ENCODE measurements at places on chromosomes 13 and 19.

- no peak for DNase-seq
These were observed 2.2 kb upstream of the COX6B1 start for GRCh38 chr19:35645680-35646511.

- no peak for DNase-seq
These were observed 822.9 kb upstream of the PRR20A start for GRCh38 chr13:56317841-56318240.

GRCh38 chr13:80399340-80400163, 58.6 kb upstream of the SPRY2 start:
- DNase-seq, result no peak

DNA sequence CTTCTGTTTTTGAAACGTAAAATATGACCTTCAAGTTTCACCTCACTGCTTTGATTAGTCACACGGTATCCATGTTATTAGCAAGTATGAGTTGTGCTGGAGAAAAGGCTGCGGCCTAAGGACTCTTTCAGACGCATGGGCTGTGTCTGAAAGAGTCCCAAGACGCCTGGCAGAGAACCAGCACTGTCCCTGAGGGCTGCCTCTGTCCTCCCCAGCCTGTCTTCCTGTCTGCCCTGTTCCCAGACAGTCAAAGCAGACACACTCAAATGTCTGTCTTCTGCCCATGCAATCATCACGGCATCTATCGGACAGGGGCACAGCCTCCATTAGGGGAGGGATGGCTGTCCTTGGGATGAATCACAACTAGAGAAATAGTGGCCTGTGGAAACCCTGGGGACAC, 65.5 kb downstream of the DPY19L3 start:
- DNase-seq, result no peak

- DNase-seq, result no peak
These were observed 506 bp upstream of the AP1M1 start for GRCh38 chr19:16197188-16197621.

- peak; percentile 80 for DNase-seq
These were observed 120.7 kb upstream of the VSTM2B start for GRCh38 chr19:29404951-29405727.

GRCh38 chr13:73714522-73714921, 419.7 kb downstream of the KLF12 start:
- DNase-seq, result no peak

- DNase-seq, result no peak
These were observed 14.5 kb downstream of the IPO5 start for GRCh38 chr13:97967948-97968347.

DNA sequence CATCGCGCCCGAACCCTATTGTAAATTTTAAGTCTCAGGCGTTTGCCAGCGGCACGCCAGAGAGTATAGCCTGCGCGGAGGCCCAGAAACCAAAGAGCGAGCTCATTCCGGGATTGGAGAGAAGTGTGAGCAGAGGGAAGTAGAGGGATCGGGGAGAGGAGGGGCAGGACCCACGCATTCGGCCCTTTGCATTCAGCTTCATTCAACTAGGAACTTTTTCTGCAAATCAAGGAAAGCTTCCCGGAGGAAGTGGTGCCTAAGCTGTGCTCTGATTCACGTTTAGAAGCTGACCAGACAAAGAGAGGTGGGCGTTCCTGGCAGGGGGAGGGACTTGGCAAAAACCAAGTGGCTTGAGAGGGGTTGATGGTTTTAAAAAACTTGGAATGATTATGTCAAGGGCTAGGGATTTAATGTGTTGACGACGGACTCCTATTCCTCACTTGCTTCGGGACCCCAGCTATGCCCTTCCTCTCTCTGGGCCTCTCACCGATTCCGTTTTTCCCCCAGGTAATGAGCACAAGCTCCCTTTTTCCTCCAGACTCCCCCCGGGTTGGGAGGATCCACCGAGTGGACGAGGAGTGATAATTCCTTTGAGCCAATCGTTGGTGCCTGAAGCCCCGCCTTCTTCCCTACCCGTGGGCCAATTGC, 811 bp upstream of the PRMT1 start:
- peak; percentile 80 for DNase-seq

GRCh38 chr13:65911546-65912193, 1318.5 kb downstream of the PCDH9 start:
- DNase-seq, result no peak

- DNase-seq, result no peak
These were observed 4.2 kb upstream of the OR7G3 start for GRCh38 chr19:9130965-9131364.

DNA sequence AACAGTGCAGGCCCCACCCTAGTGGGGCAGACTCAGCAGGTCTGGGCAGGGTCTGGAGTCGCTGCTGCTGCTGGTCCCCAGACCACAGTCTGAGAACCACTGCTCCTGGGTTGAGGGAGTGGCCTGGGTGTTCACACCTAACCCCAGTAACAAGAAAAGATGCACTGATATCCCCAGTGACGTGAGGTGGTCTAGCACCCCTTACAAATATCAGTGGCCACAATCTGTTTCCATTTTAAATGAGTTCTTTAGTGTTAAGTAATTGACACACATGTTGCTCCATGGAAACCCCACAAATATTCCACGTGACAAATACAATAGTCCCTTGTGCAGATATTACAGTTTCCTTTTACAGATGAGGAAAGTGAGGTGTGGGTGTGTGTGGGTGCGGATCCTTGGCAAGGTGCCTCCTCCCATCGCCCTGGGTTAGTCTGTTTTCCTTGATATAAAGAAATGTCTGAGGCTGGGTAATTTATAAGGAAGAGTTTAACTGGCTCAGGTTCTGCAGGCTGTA, 96.3 kb upstream of the GPR183 start:
- DNase-seq, result no peak

DNA sequence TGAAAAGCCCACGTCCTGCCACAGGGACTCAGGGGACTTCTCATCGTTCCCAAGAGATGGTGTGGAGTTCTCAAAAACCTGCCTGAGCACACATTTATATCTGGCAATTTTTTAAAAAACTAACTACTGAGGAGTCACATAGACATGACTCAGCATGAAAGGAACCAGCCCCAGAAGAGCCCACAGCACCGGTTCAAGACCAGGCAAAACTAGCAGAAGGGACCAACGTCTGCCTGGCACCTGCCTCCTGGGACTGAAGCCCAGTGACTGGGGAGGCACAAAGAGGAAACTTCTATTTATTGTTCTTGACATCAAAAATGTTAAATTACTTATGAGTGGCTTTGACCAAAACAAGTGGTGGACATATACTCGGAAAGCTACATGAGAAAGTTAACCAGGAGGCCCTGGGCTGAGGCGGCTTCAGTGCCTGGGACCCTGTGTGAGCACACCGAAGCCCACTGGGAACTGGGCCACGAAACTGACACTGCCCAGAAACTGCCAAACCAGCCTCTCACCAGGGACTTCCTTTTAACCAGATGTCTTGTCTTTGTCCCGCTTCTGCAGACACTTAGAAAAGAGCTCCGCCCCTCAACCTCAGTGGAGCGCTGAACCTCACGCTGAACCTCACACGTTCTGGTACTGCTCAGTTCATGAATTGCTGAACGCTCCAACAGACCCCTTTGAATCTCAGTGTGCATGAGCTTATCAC, 25.7 kb downstream of the C13orf46 start:
- no peak for DNase-seq

DNA sequence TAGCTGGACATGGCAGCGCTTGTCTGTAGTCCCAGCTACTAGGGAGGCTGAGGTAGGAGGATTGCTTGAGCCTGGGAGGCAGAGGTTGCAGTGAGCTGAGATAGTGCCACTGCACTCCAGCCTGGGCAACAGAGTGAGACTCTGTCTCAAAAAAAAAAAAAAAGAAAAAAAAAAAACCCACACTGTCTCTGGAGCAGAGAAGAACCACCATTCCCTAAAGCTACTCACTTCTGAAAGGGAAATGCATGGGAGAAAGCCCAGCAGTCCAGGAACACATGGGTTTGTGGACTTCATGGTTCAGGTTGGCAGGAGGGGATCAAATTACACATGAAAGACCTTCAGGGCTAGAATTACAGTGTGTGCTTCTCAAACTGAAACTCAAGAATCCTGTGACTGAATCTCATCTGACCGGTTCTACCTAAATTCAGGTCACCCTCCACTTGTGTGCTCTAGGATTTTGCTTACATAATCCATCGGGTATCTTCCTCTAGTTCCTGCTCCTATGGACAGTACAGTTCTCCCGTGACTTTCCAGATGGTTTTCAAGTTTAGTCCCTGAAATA, 30.2 kb upstream of the CPB2 start:
- DNase-seq, result no peak

- no peak for DNase-seq
These were observed 53.3 kb upstream of the POSTN start for GRCh38 chr13:37651891-37652290.

DNA sequence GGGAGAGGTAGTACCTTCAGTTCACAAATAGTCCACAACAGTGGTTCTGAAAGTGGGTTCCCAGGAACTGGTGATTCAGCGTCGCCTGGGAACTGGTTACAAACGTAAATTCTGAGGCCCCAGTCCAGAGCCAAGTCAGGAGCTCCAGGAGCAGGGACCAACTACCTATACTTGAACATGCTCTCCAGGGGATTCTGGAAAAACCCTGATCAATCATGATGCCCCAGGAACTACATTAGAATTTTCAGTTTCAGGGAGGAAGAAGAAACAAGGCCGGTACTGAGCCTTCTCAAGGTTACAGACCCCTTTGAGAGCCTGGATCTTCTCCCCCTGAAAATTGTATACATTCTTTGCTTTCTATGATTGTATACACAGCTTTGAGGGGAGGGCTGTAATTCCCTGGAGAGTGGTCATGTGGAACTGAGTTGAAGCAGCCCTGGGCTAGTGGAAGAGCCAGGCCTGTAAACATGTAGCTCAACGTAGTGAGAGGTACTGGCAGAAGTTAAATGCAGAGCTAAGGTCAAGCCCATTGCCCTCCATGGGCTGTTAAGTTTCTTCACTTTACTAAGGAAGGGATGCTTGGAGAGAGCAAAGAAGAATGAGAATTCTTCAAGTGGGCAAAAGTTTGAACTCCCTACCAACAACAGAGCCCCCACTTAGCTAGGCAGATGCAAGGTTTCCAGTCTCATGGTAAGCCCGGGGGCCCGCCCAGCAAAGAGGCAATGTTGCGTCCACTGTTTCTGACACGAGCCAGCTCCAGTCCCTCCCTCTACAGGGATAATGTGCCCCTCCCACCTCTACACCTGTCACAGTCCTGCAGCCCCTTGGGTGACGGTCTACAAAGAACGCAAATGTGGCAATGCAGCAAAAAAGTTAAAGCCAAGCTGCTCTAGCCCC, 17.0 kb downstream of the DOCK9 start:
- no peak for DNase-seq

- DNase-seq, result no peak
These were observed 769 bp upstream of the TMEM272 start for GRCh38 chr13:51845574-51846318.

- peak; percentile 47 for DNase-seq
These were observed 441.5 kb upstream of the KLF12 start for GRCh38 chr13:74575729-74576125.

- DNase-seq, result no peak
These were observed 352.5 kb downstream of the DNAJC15 start for GRCh38 chr13:43375797-43376465.

- no peak for DNase-seq
These were observed 193.2 kb downstream of the URI1 start for GRCh38 chr19:30135093-30135757.

DNA sequence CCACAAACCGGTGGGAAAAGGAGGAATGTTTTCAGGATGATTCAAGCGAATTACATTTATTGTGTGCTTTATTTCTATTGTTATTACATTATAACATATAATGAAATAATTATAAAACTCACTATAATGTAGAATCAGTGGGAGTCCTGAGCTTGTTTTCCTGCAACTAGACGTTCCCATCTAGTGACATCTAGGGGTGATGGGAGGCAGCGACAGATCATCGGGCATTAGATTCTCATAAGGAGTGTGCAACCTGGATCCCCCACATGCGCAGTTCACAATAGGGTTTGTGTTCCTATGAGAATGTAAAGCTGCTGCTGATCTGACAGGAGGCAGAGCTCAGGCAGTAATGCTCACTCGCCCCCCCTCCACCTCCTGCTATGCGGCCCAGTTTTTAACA, 54.5 kb downstream of the SPTBN4 start:
- no peak for DNase-seq

DNA sequence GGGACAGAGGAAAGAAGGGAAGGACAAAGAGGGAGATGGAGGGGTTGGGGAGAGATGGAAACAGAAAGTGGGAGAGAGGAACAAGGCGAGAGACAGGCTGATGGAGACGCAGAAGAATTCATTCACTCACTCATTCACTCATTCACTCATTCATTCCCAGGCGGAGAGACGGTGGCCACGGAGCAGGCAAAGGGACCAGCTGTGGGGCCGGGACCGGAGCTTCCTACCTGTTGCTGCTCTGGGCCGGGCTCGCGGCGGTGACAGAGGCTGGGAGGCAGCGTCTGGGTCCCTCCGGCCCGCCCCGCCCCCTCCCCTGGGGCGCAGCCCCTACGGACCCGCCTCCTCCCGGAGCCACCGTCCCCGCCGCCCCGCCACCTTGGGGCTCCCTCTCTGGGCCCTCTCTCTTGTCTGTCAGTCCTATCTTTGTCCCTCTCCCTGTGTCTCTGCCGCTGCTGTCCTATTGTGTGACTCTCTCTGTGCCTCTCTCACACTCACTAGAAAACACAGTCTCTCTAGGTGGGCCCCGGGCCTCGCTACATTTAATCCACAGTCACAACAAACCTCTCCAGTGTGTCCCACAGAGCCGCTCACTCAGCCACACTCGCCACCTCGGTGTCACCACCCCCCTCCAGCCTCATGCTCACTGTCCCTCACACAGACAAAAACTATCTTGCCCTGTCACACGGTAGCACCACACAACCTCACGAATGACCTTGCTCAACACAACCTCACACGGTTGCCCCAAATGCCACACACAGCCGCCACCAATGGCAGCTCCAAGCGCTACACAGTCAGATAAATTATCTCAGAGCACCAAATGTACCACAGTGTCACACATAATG, at the start of gene GNG8:
Gene GNG8 (minus strand): TSS at position 283 of the 842 bp plus-strand sequence. CDS start 1,520 bp downstream, outside the sequence.
- DNase-seq, result no peak

DNA sequence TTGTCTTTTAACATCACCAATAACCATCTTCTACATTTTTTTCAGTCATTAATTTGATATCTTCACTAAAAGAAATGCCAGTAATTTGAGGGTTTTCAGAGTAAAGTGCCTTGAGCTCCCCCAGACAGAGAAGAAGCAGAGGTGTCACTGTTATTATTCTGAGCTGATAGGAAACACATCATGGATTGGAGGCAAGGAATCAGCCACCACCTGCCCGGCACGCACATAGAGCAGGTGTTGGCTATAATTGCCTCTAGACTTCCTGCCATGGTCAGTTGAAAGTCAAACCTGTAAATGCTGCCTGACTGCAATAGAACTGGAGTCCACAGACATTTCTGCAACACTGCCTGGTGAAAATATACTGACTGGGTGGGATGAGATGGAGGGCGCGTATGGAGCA, 776.6 kb downstream of the UQCRFS1 start:
- DNase-seq, result no peak

- DNase-seq, result no peak
These were observed 24.5 kb downstream of the RASL11A start for GRCh38 chr13:27295096-27295495.

GRCh38 chr19:42132030-42132628, at the start of gene POU2F2:
TSS of gene POU2F2 (minus strand) at chr19:42132446. CDS start at chr19:42132411, 35 bp downstream.
- DNase-seq, result no peak

GRCh38 chr19:45478454-45479238, 10.8 kb downstream of the FOSB start:
- DNase-seq, result peak; percentile 75

Data from NCI-H1092 (cell line).